NCI-H748 treated with DMSO at 0.1 percent for 48 hours (cell line): ENCODE measurements at places on chromosomes 1 and 21.

DNA sequence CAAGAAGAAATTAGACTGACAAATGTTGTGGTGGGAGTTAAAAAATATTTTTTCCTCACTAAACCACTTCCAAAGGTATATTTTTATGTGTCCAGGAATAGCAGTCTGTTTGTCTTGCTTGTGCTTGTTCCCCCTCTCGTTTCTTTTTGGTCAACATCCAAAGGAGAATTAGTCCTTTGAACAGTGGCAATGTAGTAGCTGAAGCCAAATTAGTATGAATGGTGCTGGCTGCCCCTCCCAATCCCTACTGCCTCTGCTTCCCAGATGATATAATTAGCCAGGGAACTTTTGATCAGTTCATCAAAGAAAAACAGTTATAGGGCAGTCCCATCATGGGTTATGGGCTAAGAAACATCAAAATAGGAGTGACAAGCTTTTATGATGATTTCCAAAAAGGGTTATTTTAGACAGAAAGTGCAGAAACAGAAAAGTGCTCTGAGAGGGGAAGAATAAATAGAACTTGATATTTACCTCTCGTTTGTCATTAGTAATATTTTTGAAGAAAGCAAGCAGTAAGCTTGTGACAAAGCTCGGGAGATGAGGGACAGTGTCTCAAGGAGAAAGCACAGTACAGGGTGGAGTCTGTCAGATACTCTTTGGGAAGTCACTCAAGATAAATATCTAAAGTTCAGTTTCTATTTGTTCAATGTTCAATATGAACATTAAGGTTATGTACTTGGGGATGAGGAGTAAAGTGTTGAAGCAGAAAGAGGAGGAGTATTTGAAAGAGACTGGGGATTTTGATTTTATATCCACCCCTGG lies 239.1 kb downstream of the HLX start:
- no peak for DNase-seq

DNA sequence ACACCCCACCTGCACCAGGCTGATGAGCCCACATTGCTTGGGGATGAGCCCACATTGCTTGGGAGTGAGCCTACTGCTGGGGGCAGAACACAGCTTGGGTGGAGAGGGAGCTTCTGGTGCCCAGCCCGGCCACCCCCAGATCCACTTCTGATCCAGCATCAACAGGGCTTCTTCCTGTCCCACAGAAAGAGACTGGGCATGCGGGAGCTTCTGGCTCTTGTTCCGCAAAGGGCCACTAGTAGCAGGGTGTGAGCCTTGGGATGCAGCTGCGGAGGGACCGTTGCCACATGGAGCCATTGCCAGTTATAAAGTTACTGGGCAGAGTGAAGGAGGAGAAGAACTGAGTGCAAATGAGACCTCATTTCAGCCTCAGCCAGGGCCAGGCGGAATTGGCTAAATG lies 36.3 kb downstream of the PKP1 start:
- DNase-seq, result no peak

DNA sequence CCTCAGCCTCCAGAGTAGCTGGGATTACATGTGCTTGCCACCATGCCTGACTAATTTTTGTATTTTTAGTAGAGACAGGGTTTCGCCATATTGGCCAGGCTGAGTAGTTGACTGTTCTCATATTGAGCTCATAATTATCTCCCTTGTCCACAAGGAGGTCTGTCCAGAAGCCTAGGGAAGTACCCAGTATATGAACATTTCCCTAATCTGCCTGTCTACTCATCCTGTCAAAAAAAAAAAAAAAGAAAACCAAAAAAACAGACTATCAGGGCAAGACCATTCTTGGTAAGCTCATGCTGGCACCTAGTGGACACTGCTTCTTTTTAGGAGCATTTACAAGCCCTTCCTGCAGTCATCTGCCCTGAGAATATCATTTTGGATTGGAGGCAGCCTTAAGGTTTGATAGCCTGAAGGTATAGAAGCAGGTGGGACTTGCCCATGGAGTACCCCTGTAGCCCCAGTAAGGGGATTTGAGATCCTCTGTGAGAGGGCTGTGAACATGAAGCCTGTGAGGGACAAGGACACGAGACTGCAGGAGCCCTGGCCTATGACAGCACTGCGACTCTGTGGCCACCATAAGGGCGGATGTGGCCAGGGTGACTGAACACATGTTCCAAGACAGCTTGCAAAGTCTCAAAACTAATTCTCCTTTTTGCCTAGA lies 10.8 kb upstream of the DUSP12 start:
- peak; percentile 29 for DNase-seq

DNA sequence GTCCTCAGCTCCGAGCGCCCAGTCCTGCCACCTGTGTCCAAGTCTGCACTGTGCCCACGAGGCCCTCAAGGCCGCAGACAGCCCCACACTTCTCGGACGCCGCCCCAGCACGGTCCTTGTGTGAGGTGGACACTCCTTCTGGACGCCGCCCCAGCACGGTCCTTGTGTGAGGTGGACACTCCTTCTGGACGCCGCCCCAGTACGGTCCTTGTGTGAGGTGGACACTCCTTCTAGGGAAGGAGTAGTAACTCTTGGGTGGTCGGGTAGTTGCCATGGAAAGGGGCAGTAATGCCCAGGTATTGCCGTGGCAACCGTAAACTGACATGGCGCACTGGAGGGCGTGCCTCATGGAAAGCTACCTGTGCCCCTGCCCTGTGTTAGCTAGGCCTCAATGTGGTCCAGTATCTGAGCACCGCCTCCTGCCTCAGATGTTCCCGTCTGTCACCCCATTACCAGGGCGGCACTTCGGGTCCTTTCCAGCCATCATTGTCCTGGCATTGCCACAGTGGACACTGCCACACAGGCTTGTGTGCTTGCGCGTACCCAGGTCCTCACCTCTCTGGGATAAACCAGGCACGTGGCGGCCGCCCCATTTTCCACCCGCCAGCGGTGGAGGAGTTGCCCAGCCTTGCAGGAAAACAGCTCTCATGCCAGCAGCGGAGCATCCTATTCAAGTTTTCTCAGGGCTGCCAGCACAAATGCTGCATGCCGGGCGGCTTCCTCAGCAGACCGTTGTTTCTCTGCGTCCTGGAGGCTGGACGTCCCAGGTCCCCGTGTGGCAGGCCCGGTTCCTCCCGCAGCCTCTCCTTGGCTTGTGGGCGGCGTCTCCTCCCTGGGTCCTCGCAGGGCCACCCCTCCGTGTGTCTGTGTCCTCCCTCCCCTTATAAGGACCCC lies 40.8 kb upstream of the POFUT2 start:
- DNase-seq, result no peak

DNA sequence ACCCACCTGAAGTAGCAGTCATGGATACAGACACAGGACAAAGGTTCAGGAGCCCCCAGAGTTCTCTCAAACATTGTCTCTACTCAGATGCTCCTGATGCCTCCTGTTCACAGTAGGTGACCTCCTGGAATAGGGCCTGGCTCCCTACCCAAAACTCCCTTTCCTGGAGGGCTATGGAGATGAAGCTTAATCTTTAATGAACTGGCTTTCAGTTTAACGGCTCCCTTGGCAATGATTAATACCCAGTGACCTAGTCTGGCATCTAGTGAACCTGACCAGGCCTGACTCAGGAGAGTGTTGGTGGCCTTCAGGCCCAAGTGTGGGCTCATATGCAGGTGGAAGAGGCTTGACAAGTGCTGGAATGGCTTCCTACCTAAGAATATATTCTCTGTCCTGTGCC lies 65.2 kb upstream of the TRABD2B start:
- no peak for DNase-seq

DNA sequence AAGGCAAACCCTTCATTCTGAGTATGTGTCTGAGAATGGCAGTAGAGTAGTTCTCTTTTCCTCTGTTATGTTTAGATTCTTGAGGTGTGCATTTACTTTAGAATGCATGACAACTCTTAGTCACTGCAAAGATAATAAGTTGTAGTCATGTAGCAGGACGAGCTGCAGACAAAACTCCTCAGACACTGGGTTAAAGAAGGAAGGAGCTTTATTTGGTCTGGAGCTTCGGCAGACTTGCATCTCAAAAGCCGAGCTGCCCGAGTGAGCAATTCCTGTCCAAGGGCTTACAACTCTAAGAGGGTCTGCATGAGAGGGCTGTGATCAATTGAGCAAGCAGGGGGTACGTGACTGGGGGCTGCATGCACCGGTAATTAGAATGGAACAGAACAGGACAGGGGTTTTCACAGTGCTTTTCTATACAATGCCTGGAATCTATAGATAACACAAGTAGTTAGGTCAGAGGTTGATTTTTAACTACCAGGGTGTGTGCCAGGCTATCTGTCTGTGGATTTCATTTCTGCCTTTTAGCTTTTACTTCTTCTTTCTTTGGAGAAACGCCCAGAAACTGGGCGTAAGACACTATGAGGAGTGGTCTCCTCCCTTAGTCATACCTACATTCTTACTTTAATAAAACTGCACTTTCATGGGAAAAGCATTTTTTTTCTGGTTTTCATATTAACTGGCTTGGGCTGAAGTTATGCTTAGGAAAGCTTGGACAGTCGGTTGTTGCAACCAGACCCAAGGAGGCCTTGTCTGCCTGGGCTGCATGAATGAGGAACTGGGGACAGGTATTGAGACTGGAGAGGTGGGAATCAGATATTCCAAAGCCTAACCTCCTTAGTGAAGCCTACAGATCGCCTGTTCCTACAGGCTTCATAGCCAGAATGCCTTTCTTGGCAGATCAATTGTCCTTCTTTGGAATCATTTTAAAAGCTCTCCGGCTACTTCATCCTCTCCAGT lies 115.1 kb downstream of the RHOU start:
- no peak for DNase-seq

DNA sequence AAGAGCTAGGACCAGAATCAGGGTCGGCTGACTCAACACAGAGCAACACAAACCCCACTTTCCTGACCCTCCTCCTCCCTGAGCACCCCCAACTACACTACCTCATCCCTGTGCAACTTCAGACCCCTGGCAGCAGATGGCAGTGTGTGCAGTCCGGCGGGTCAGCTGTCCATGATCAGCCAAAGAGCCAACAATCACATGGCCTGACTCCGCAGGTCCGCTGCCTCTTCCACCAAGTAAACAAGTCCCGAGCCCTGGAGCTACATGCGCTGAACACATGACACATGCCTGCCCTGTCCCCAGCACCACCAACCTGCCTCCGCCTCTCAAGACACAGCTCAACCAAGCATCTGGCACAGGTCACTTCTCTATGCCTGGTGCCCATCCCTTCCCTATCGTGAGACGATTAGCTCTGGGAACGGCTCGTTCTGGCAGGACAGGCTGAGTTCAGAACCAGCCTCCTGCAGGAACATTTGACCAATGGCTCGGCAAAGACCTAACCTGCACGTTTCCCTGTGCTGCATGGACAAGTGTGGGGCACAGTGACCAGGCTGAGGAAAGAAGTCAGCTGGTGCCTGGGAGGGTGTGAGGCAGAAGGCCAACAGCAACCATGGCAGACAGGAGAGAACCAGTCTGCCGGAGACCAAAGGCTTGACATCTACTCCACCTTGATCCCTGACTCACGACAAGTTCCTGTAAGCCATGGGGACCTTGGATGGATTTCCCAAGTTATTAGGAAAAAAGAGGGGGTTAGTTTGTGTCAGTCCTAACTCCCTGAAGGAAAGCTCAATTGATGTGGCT lies 60.3 kb downstream of the CD46 start:
- no peak for DNase-seq

- no peak for DNase-seq
These were observed 569.0 kb downstream of the SMYD3 start for GRCh38 chr1:245938046-245938435.

DNA sequence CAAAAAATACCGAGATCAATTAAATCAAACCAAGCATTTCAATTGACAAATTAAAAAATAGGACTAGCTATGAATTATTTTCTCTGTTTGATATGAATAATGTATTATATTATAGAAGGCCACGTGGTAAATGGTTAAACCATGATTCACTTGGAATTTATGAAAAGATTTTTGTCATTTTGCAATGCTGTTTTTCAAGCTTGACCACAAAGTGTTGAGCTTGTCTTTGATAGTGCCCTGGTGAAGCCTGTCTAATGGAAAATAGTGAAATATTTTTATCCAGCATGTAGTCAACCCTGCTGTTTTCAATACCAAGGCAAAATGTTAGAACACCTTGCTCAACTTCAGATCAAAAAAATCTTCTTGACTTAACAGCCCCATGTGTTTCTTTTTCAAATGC lies 288.0 kb upstream of the PRMT6 start:
- no peak for DNase-seq

DNA sequence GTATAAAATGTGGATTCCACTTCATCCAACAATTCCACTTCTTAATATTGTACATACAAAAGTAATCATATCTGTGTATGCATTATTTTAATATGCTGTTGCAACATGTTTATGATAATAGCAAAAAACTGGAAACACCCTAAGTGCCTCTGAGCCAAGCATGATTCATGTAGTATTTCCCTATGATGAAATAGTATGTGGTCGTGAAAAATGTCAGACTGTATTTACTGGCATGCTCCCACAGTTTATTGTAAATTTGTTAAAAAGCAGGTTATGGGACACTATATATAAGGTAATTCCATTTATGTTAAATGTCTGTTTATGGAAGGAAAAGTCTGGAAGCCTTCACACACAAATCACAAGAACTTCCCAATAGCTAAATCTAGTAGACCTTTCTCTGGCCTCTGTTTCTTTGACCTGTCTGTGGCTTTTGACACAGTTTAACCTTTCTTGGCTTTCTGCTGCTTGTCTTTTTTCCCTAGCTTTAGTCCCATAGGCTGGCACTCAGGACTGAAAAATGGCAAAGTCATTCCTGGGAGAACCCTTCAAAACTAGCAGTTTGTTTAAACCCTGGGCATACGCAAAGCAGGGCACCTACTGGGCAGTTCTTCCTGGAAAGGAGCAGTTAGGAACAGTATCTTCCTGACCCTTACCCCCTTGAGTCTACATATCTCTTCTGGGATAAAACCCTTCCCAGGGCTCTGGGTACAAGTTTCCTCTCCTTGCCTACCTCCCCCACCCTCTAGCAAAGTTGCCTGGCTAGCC lies 65.4 kb upstream of the ARTN start:
- no peak for DNase-seq

DNA sequence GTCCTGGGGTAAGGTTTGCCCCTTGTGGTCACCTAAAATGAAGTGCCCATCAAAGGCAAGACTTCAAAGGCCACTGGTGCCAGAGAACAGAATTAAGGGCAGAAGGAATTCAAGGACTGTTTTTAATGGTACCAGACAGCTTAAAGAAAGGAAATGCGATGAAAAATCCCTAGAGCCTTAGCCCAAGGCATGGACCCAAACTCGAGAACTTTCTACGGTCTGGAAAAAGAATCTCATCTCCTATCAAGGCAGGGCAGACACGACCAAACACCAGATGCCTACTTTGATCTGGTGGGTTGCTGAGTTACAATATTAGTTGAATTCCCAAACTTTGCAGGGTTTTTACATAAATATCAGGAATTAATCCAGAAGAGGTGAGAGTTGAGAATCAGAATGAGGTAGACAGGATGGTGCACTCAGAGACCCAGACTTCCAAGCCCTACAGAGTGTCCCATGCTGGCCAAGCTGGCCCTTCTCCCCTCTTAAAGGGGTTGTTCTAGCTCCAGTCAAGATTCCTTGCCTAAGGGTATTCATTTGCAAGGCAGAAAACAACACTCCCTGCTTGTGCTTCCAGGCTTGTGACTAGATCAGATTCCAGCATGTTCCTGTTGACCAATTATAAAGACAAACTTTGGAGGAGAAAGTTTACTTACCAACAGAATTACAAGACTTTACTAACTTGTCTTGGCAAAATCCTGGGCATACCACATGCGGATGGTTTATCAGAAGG lies 48.0 kb downstream of the EDN2 start:
- no peak for DNase-seq
